ENCODE measurements at places on chromosomes 12 and 14.

GRCh38 chr12:124551268-124552144 lies 15.9 kb downstream of the NCOR2 start:
- no peak for DNase-seq

GRCh38 chr12:49358483-49359141 lies 8.7 kb upstream of the SPATS2 start:
- DNase-seq = no peak

GRCh38 chr12:130922511-130922953 lies 31.2 kb upstream of the ADGRD1 start:
- no peak for DNase-seq

DNA sequence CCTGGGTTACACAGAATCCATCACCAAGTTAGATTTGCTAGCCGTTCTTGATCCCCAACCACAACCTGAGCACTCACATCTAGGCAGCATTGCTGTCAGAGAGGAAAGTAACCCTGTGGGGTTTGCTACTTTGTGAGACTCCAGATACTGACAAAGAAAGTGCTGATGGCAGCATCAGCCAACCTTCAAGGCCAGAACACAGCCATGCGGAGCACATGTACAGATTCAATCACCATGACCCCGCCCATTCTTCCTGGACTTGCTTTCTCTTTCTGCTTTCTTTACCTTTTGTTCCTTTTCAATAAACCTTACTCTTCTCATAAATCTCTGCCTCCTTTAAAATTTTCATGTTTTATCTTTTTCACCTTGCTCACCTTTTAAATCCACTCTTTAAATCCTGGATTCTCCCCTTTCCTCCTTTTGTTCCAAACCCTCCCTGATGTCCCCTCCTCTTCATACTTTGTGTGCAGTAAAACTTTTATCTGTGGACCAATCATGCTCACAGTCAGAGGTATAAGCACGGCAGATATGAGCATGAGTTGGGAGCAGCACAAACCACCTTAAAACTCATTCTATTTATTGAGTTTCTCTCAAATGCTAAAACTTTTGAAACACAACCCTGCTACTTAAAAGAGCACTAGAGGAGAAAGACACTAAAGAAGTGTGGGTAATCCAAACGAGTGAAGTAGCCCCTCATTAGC lies 21.9 kb upstream of the CERS5 start:
- DNase-seq = no peak

- no peak for DNase-seq
Observed at GRCh38 chr12:82608706-82609105, 78.0 kb upstream of the TMTC2 start.

DNA sequence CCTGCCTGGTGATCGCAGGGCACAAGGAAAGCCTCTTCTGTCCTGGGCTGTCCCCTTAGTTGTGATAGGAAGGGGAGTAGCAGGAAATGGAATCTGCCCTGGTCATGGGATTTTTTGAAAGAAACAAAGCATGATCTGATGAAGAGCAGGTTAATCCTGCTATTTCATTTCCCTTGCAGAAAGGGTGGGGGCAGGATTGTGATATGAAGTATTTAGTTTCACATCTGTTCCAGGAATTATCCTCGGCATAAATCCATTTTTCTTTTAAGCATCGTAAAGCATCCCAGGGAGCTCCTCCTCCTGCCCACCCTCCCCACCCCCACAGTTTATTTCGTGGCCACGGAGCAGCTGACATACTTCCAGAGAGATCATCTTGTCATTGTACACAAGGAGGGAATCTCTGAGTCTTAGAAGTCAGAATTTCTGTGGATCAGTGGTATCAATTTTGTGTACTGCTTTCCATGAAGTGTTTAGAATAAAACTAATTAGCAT lies 53.1 kb downstream of the TGFB3 start:
- DNase-seq = no peak
